ENCODE measurements at places on chromosomes 11 and 22.

- DNase-seq = no peak
Observed at GRCh38 chr11:32087597-32087996, 3.3 kb upstream of the RCN1 start.

GRCh38 chr22:26656891-26657851 lies at the start of gene MIAT:
Gene MIAT, plus strand, starts transcription at chr22:26657588.
- no peak for DNase-seq

- no peak for DNase-seq
Observed at GRCh38 chr22:42918500-42918899, 61.4 kb upstream of the ARFGAP3 start.

GRCh38 chr11:8586184-8586583 lies 7.8 kb downstream of the STK33 start:
- no peak for DNase-seq

- DNase-seq = no peak
Observed at GRCh38 chr11:130533113-130533798, 84.8 kb downstream of the ADAMTS15 start.

DNA sequence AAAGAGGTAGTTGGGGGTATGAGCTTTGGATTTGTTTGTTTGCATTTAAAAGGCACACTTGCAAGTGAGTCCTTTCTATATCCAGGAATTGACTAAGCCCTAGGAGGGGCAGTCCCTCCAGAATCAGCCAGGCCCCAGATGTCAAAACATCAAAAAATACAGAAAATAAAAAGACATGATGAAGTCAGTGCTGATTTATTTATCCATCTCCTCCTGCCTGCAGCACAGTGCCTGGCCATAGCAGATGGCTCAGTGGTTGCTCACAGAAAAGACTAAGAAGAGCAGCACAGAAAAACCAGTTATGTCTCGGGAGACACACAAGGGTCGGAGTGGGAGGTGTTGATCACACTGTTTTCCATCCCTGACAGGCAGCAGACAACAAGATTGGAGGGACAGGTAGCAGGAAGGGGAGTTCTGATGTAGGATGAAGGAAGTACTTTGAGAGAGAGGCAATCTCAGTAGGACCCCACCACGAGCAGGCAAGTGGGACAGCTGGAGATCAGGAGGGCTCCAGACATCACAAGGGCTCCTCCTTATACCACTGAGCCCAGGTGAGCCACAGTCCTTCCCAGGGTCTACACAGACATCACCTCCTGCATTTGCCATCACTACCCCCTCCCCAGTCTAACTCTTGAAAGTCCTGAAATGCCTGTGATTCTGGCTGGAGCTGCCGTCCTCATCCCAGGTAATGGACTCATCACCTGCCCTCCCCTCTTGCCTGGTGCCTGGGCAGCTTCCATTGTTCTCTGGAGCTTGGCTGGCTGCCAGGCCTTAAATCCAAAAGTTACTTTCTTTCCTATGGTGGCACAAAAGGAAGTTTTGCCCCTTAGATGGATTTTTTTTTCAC lies 32.3 kb downstream of the TMPRSS5 start:
- no peak for DNase-seq

Measured in GOT3 (cell line).